ENCODE measurements at places on chromosomes 2 and 18.

- DNase-seq: no peak
Measured at GRCh38 chr2:157480182-157480961, 36.5 kb upstream of the CYTIP start.

- DNase-seq: no peak
Measured at GRCh38 chr2:67400560-67401485, 3.7 kb downstream of the ETAA1 start.

GRCh38 chr18:27769152-27769551 lies 407.8 kb downstream of the CDH2 start:
- DNase-seq: no peak

- DNase-seq: no peak
Measured at GRCh38 chr2:7976206-7976605, 705.6 kb upstream of the ID2 start.

DNA sequence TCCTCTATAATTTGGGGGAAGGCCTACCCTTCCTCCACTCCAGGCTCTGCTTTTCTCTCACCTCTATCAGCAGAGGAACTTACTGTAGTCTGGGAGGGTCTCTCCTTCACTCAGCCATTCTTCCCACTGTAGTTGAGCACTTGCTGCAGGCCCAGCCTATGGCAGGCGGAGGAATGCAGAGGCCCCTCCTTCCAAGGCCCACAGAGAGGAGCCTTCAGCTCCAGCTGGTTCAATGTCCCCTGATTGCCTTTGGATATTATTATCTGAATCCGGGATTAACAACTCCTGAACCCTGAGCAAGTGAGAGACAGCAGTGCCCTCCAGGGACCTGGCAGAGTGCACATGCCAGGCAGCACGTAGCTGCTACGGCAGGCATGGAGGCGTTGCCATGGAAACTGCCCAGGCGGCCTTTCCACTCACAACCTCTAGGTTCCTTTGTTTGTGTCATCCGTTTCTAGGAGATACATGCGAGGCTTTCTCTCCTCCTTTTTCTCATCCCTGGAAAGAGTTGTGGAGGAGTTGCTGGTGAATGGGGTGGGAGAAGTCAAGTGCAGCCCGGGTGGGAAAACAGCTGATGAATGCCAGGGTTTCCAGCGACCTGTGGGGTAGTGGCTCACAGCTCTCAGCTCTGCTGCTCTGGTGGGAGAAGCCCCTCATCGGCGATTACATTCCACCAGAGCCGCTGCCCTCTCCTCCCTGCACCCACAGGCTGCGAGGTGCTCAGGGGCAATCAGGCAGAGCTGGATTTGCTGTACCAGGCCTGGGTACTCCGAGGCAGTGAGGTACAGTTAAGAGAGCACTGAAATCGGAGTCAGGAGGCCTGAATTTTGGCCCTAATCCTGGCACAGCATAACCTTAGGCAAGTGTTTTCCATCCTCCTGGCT lies 55.3 kb upstream of the HK2 start:
- DNase-seq: no peak

DNA sequence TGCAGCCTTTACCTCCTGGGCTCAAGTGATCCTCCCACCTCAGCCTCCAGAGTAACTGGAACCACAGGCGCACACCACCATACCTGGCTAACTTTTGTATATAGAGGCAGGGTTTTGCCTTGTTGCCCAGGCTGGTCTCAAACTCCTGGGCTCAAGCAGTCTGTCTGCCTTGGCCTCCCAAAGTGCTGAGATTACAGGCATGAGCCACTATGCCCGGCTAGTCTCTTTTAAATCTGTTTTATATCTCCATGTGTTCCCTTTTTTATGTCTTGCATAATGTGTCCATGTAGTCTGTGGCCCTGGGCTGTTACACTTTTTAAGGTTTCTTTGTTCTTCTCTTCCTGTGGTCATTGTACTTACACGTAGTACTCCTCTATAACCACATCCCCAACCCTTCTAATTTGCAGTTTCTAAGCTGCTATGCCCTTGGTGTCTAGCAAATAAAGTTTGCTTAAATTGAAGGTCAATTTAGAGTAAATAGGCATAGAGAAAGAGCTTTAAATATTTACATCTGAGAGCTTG lies 168.2 kb downstream of the MCFD2 start:
- DNase-seq: no peak

- DNase-seq: no peak
Measured at GRCh38 chr2:179619947-179620467, 241.4 kb downstream of the ZNF385B start.

DNA sequence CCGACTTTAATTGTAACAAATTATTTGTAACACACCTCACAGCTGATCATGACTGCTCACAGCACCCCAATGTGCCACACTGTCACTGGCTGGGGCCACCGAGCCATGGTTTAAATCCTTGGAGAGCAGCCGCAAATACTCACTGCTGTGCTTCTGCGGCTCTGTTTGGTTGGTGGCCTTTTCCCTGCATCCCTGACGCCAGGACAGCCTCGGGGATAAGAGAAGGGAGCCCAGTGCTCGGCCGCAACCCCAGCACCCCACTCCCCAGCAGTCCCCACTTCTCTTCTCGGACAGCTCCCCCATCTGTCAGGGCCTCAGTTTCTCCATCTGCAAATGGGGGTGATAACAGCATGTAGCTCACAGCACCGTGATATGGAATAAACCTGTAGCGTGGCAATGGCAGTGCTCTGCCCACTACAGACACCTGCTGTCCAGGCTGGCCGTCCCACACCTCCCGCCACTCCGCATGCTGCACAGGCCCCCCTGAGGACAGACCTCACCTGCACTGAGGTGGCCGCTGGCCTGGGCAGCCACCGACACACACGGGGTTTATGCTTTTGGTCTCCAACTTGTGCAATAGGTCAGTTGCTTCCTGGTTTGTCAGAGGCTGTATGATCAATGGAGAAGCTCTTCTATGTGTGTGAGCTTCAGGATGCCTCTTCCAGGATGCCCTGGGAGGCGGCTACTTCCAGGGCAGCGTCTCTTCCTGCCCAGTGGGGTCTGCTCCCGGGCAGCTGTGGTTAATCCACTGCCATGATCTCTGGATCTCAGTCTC lies 87.1 kb downstream of the NDUFA10 start:
- no peak for DNase-seq

DNA sequence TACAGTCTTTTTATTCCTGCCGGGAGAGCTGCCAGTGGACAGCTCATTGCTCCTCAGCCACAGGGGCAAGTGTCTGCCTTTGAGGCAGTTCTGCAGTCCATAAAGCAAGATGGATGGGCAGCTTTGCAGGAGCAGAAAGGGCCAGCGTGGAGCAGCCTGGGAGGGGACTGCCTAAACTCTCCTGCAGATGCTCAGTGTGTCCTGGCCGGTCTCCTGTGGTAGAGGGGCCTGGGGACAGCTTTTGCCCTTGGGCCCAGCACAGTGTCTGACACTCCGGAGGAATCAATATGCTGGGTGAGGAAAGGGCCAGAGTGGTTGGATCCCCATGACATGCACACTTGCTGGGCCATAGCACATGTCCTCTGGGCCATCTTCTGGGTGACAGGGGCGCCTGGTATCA lies 65.7 kb upstream of the DAPL1 start:
- no peak for DNase-seq

- DNase-seq: no peak
Measured at GRCh38 chr18:48663931-48664847, 125.4 kb downstream of the CTIF start.

GRCh38 chr2:180143633-180144337 lies 136.7 kb upstream of the CWC22 start:
- no peak for DNase-seq

DNA sequence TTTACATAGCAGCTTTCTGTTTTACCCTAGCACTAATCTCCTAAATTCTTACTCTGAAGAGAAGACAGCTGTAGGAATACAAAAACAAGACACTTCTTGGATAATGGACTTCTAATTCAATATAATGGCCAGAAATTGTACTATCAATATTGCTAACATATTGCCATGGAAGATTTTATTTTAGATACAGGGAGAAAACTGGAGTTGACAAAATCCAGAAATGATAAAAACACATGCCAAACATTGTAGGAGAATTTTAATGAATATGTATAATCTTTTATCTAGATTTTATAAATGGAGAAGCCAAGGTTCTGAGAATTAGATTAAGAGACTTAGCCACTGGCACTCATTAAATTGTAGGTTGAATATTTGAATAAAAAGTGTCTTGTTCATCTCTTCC lies 1838.8 kb upstream of the LRRTM1 start:
- no peak for DNase-seq

DNA sequence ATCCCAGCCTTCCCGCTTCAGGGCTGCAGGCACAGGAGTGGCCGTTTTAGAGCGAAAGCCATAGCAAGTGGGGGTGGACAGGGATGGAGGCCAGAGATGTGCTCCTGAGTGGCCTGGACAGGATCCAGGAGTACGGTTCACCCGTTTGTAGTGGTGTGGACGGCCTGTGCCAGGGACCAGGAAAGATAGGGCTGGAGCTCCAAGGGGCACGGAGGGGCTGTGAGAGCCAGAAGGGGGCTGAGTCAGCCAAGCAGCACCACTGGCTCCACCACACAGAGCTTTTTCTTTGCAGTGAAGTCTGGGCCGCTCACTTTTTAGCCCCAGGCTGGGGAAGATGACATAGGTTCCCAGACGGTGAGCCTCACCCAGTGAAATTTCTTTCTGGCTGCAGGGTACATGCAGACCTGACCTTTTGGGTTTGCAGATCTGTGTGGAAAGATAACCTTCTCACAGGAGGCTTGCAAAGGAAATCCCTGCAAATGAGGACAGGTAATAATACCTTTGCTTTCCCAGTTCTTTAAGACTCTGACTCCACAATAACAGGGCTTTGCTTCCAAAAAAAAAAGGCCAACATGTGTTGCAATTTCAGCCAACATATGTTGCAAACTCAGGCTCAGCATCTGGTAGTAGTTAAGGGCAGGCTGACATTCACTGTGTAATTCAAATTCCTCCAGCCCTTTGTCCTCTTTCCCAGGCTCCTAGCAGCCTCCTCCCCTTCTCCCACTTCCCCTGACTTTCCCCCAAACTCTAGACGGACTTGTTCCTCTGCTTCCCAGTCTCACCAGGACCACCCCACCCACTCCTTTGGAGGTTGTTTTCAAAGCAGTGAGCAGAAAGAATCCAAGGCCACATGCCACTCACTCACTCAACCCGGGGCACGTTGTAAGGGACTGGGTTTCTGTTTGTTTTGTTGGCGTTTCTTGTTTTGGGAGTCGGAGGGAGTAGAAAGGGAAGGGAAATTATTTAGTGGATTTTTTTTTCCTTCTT lies 20.3 kb upstream of the LAPTM4A start:
- DNase-seq: no peak

GRCh38 chr2:37324786-37325624 lies at the start of gene PRKD3:
Gene PRKD3 (minus strand): TSS chr2:37324833. CDS start chr2:37316524, 8,309 bp downstream.
- DNase-seq: no peak

DNA sequence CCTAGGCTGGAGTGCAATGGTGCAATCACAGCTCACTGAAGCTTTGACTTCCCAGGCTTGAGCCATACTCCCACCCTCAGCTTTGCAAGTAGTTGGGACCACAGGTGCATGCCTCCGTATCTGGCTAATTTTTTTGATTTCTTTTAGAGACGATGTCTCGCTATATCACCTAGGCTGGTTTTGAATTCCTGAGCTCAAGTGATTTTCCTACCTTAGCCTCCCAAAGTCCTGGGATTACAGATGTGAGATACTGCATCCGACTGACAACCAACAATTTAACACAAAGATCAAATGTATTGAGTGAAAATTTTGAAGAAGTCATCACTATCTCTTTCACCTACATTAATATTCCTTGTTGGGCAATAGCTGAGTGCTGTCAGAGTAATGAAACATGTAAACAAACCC lies 181.6 kb downstream of the MYCN start:
- no peak for DNase-seq

DNA sequence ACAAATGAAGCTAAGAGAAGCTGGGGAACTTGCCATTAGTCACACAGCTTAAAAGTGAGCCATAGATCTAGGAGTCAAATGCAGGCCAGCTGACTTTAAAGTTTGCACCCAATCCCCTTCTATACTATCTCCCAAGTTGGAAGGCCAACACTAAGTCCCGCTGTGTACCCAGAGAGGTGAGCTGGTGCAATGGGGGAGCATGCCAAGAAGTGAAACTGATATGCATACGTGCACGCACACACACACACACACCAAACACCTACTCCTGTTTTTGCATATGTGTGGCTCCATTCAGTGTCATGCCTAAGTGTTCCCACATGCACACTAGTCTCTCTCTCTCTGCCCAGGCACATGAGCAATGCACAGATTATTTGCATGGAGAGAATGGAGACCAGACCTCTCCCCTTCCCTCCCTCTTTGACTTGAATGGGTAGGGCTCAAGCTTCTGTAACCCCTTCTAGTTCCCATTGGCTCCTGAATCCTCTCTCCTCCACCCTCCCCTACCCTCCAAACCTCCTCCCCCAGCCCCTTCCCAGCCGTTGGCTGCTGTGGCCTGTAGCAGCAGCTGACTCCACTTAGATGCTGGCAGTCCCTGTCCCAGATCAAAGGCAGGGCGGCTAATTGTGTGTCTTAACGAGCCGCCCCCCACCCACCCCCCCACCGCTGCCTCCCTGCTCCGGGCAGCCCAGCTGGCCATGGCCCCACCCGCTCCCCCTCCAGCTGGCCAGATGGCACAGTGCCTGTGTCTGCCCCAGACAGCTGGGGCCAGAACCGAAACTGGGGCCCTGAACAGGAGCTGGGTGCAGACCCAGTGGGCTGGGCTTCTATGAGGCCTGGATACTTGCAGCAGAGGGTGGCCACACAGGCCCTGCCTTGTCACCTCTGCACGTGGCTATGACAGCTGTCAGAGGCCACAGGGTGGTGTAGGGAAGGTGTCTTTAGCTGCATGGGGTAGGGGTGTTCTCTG lies 5.6 kb downstream of the WNT10A start:
- no peak for DNase-seq

- no peak for DNase-seq
Measured at GRCh38 chr2:200003444-200003843, 48.1 kb downstream of the MAIP1 start.

DNA sequence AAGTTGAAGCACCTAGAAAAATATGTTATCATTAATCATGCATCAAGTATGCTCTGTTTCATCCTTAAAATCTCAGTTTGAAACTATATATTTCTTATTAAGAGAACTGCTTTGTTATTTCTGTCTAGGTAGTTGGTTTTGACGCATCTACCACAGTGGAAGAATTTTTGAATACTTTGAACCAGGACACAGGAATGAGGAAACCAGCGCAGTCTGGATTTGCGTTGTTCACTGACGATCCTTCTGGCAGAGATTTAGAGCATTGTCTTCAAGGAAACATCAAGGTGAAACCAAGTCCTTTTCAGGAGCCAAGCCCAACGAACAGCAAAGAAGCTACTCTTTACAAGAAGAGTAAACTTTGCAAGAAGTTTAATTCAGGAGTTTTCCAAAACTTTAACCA lies 30.1 kb upstream of the DYNC2LI1 start:
- no peak for DNase-seq

All from esophagus squamous epithelium (tissue), 5 donors.